Suppressor macrophage treated with lipopolysaccharide for 4 hours (primary cell): ENCODE measurements at places on chromosomes 16 and 17.

GRCh38 chr16:50910736-50911100 lies 168.8 kb downstream of the CYLD start:
- no peak for DNase-seq

DNA sequence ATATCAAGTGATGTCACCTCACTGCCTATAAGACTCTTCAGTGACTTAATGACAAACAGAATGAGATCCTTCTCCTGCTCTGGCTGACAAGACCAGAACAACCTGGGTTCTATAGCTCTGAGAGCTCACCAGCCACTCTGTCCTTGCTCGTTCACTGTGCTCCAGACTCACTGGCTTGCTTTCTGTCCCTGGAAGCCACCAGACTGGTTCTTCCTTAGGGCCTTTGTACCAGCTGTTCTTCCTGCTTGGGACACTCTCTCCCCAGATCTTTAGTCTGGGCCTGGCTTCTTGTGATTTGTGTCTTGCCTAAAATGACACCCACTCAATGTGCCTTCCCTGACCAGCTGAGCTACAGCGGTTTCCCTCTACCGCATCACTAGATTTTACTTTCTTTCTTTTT lies 76.1 kb downstream of the FTO start:
- no peak for DNase-seq

DNA sequence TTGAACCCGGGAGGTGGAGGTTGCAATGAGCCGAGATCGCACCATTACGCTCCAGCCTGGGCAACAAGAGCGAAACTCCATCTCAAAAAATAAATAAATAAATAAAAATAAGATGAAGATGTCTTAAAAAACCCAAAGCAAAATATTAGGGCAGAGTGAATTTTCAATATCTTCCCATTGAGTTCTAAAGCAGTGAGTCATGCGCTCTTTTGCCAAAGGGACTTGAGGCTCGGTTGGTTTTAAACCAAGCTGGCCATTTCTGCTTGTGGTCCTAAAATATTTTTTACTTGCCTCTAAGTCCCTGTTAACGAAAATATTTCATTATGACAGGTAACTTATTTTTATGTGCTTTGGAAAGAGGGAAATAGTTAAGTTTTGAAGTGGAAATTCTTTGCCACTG lies 4.7 kb downstream of the PAFAH1B1 start:
- DNase-seq = no peak

DNA sequence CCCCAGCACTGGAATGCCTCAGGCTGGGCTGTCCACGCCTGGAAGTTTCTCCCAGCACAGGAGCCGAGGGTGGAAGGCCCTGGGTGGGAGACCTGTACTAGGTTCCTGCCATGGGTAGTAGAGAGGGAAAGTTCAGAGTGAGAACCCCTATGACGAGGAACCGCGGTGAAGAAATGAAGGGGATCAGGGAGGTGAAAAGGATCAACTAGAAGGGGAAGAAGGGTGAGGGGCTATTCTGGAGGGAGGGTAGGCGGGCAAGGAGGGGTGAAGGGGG lies 5.4 kb downstream of the HIC1 start:
- DNase-seq = no peak

- DNase-seq = peak; percentile 80
Observed at GRCh38 chr16:88705076-88705684, 1.0 kb downstream of the RNF166 start.

DNA sequence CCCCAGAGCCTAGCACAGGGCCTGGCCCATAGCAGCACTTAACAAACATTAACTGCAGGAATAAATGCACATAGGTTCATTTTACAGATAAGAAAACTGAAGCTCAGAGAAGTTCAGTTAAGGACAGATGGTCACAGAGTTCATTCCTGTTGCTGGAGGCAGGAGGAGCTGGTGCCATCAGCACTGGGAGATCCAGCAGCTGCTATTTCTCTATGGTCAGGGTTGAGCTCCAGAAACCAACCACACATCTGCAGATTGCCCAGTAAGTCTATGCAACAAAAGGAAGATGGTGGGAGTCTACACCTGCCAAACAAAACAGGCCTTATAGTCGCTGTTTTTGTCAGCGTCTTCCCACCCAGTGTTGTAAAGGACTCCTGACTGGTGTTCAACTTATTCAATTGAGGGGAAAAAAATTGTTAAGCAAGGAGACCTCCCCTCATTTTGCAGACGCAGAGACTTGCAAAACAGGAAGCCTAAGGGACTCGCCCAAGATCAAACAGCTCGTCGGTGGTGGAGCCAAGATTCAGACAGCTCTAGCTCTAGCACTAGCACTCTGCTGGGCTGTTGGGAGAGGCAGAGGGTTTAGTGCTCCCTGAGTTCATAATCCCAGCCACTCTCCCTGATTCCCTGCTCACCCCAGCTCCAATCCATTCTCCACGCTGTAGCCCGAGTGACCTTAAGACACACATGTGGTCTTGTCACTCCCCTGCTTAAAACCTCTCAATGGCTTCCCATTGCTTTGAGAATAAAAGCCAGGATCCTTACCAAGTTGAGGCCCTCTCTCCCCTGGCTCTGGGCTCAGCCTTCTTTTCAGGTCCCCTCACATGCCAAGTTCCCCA lies 9.0 kb downstream of the NOG start:
- no peak for DNase-seq

- DNase-seq = no peak
Observed at GRCh38 chr16:80033783-80034468, 433.4 kb upstream of the MAF start.

- DNase-seq = no peak
Observed at GRCh38 chr16:87682852-87683399, 80.6 kb downstream of the JPH3 start.

GRCh38 chr16:79751471-79752184 lies 151.1 kb upstream of the MAF start:
- DNase-seq = no peak

DNA sequence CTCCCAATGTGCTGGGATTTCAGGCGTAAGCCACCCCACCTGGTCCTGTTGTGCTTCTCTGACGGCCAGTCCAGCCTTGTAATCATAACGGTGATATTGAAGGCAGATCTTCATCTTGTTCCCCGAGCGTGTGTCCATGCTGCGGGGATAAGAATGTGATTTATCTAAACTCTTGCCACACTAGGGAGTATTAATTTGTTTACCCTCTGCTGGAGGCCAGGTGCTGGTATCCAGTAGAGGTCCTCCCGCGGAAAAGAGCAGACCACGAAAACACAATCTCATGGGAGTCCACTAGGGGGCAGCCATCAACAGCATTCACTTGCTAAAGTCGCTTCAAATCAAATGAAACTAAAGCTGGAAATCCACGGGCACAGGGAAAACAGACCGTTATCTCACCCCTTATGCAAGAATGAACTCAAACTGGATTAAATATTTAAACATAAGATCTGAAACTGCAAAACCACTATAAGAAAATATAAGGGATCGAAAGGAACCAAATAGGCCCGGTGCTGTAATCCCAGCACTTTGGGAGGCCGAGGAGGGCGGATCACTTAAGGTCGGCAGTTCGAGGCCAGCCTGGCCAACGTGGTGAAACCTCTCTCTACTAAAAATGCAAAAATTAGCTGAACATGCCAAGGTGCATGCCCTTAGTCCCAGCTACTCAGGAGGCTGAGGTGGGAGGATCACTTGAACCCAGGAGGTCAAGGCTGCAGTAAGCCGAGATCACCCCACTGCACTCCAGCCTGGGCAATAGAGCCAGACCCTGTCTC lies 22.3 kb upstream of the RBBP6 start:
- peak; percentile 92 for DNase-seq

GRCh38 chr17:55632236-55632635 lies 90.4 kb downstream of the TMEM100 start:
- DNase-seq = no peak

- DNase-seq = no peak
Observed at GRCh38 chr17:44642834-44643233, 13.4 kb upstream of the MEIOC start.
